ENCODE measurements at places on chromosomes 4 and X.
A peak's percentile ranks its signal among the peaks of the same experiment; 100 is the strongest.

DNA sequence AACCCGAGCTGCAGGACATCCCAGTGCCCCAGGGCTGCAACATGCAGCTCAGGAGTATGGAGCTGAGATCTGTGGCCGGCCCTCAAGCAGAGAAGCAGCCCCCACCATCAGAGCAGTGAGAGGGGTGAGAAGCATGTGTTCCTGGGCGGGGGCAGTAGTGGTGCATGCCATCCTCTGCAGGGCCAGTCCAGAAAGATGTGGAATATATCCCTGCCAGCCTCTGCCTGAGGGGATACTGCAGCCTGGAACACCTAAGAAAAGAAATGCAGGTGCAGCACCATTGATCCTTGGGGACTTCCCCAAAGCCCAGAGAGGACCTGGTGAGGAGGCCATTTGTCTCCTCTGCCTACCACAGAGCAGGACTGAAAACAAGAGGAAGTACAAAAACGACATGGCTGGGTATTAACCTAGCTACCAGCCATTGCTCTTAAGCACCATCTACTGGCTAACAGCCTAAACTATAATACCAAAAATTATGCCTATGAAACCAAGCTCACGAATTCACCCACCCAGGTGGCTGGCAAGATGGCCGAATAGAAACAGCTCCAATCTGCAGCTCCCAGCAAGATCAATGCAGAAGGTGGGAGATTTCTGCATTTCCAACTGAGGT, 158.8 kb downstream of the ADGRA3 start:
- no peak for DNase-seq

DNA sequence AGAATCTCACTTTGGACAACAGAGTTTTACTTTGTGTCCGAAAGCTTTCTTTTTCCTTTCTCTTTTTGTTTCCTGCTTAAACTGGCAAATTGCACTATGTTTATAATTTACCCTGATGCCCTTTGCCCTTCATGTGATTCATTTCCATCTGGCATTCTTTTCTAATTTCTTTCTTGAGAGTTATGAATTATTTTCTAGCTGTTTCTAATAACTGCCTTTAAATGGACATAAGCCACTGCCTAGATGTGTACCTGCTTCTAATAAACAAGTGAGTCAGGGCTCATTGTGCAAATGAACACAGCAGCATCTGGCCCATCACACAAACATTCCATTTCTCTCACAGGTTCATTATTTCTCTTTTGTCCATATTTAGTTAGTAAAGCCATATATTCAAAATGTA, 242.3 kb upstream of the GPRIN3 start:
- DNase-seq, result no peak

- no peak for DNase-seq
Measured at GRCh38 chr4:10521424-10521823, 64.2 kb upstream of the ZNF518B start.

GRCh38 chr4:154869301-154869700, 88.2 kb downstream of the RBM46 start:
- no peak for DNase-seq

DNA sequence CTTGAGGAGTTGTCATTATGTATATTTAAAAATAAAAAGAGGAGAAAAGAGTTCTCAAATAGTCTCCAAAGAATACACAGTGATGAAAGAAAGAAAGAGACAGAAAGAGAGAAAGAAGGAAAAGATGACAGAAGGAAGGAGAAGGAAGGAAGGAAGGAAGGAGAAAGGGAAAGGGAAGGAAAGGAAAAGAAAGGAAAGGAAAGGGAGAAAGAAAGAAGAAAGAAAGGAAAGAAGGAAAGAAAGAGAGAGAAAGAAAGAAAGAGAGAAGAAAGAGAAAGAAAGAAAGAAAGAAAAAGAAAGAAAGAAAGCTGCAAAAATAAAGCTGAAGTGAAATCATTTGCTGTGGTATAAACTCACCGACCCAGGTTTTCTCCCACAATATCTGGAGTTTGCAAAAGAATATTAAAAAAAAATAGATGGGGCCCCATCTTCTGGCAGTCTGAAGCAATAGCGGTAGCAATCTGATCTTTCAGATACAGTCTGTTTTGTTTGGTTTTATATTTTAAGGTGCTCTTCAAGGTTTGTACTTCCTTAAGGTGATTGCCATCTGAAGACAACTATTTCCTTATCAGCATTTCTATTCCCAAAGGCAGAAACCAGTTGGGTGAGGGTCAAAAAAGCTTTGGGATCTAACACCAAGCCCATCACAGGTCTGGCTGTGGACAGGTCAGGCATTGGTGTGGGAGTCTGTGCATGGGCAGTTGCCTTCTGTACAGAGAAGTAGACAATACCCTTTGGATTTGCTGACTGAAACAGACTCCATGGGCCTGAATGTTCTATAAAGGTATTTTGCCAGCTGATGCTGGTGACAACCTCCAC, 160.4 kb downstream of the CPEB2 start:
- DNase-seq, result no peak

GRCh38 chr4:163694385-163694784, 199.9 kb downstream of the TMA16 start:
- no peak for DNase-seq

GRCh38 chr4:140718241-140718952, 37.8 kb downstream of the TBC1D9 start:
- no peak for DNase-seq

GRCh38 chrX:57918750-57919436, 8.6 kb upstream of the ZXDA start:
- DNase-seq, result no peak

DNA sequence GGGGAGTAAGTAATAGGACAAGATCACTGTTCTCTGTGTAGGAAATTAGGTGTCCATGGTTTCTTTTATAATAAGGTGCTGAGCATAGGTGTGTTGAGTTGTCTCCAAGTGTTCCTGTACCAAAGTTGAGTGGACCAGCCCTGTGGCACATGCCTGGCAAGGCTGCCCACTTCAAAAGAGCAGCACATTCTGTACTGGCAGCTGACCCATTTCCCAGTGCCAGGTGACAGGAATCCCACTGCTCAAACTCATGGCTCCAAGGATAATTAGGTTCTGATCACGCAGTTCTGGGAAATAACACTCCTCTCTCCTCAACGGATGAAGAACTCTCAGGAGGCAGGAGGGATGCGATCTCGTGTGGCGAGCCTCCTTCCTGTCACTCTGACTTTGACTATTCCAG, 12.8 kb upstream of the LGI2 start:
- no peak for DNase-seq

GRCh38 chrX:54089191-54089590, 44.9 kb upstream of the PHF8 start:
- no peak for DNase-seq

DNA sequence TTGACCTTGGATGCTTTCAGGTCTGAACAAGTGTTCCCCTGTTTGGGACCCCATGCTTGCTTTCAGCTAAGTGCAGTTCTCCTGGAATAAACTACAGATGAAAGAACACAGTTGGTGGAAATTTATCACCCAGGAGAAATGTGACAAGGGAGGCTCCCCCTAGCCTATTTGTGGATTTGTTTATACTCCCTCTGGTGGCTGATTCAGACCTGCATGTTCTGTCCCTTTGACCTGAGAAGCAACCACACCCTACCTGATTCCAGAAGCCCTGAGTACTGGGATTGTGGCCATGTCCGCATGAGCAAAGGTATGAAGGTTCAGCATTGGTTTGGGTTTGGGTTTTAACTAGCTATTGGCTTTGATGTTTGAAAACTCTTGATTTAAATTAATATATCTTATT, 440.9 kb downstream of the MID1IP1 start:
- DNase-seq, result peak; percentile 1

DNA sequence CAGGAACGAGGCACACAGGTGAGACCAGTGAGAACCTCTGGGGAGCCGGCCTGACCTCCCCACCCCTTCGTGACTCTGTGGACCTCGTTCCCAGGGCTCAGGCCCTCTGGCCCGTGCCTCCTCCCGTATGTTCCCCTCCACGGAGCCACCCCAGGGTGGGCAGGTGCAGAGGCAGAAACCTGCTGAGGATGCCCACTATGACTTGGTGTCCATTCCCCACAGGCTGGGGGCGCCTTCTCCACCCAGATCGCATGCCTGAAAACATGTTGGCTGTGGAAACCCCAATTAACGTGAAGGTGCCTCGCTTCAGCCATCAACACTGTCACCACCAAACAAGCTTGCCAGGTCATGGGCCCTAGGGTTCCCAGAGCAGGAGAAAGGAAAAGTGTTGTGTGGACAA, 27.0 kb downstream of the BLOC1S4 start:
- DNase-seq, result no peak

DNA sequence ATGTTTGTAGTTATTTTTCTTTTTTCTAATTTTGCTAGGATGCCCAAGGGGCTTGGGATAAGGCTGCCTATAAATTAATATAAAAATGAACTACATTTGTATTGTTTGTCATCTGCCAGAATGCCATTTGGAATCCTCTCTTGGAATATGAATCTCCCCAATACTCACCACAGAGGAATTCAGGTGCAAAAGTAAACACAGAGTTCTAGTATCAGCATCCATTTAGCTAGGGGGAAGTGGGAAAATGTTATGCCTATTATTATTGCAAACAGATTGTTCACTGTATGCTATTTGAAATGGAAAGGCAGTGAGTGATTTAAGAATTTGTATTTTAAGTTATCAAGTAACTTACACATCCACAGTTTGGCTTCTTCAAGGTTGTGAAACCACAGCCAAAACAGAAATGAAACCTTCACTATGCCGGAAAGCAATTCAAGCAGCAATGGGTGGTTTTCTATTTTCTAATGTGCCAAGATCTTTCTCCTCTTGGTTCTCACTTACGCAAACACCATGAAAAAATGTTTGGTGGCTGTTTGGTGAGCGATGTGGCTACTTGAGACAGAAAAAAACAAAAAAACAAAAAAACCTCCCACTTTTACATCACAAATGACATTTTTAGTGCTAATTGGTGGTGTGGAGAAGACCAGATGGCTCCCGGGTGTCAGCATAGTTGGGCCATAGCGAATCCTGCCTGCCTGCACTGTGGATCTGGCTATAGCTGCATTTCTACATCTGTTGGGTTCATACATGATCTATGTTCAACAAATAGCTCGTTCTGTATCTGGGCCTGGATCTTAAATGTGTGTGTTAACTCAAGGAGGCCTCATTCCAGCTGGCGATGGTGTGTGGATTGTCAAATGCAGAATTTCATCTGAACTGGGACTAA, 200.8 kb upstream of the GIMD1 start:
- no peak for DNase-seq

DNA sequence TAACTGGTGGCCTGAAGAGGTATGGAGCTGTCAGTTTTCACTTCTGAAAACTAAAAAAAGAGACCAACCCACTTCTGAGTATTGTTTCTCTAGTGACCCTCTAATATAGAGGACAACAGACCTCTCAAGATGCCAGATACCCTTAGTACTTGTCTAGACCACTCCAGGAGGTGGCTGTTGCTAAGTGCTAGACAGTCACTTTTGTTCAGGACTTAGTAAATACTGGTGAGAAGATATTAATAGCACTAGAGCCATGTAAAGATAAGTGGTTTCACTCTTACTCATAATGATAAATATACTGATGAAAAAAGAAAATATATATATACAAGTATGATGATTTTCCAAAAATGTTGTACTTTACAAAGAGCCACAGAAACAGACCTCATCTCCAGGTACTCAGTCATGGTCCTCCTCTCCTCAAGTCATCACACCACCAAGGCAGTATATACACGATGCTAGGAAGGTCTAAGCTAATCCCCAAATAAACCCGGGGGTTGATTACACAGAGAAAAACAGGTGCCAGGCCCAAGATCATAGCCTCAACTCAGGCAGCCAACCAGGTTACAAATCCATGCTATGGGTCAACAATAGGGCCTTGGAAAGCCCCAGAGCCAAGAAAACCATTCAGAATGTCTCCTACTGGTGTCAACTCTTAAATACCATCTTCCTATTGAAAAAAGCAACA, 66.9 kb downstream of the ARHGEF9 start:
- DNase-seq, result no peak

DNA sequence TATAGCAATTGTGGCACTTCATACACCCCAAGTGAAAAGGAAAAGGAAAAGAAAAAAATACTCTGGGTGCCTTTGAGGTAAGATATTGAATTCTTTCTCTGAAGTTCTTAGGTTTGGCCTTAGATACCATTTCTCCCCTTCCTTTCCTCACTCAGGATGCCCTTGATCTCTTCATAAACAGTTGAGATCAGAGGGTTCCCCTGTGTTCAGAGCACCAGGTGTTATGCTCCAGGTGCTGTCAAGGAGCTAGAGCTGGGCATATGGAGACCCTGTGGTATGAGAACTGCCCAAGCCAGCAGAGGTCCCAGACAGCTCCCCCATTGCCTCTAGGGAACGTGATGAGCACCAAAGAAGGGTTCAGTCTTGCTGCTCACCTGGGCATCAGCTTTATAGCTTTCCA, 17.1 kb upstream of the CD40LG start:
- no peak for DNase-seq

DNA sequence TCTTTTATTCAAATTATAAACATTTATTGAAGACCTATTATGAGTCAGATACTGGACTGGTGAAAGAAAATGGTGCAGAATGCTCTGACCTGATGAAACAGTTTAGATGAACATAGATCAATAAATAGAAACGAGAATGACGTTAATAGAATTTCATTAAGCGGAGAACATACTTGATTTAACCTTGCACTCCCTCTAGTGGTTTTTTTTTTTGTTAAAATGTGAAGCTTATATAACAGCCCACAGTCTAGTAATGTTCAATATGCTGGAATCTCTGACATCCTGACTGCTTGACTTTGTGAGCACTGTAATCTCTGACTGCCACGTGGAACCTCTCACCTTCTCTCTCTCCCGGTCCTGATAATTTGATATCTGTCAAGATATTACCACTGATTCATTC, 32.3 kb downstream of the HDAC8 start:
- no peak for DNase-seq

DNA sequence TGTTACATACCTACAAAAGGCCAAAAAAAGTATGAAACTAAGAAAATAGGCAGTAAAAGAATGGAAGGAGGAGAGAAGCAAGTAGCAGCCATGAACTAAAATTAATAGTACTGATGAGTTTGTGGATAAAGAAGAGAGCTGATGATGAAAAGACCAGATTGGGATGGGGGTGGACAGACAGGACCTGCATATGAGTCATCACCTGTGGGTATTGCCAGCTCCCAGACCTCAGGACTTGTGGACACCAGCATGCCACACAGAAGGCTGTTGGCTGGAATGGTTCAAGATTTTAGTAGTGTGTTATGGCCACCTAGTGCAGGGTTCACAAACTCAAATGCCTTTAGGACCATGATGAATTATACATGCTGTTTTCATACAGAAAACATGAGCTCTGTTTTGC, 58.9 kb downstream of the ARX start:
- no peak for DNase-seq

DNA sequence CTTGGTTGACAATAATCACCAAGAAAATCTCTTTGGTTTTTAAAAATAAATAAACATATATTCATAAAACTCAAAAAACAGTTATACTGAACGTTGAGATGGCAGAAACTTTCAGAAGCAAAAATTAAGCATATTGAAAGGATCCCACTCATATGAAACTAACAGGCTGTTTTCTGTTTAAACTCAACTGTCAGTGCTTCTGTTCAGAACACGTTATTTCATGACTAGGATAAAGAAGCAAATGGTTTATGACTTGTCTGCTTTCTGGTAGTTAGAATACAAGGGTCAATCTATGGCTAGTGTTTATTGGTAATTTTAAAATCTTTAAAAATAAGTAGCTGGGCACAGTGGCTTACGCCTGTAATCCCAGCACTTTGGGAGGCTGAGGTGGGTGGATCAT, 4.1 kb downstream of the GPR82 start:
- no peak for DNase-seq

Data from GM18507 (cell line).